ENCODE measurements at places on chromosomes 4 and X.

- no peak for DNase-seq
Measured at GRCh38 chrX:109629310-109629709, 4.3 kb upstream of the KCNE5 start.

GRCh38 chrX:15929194-15929593 is 74.6 kb upstream of the AP1S2 start:
- no peak for DNase-seq

- no peak for DNase-seq
Measured at GRCh38 chr4:162059656-162060055, 104.1 kb downstream of the FSTL5 start.

- no peak for DNase-seq
Measured at GRCh38 chrX:42456176-42456700, 321.7 kb downstream of the PPP1R2C start.

DNA sequence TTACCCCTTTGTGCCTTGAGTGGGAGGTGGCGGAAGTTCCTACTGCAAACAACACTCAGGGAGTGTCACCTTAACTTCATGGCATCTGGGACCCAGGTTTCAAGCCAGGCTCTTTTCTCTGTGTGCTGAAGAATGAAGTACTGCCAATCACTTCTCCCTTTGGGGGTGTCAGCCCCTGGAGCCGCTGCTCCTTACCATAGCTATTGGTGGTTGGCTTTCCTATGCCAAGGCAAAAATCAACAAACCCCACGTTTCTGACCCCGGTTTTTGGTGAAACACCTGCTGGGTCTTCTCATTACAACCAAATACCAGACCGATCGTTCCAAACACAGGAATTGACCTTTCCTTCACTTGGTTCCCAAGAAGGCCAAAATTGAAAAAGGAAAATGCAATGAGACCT is 19.7 kb upstream of the SLC2A9 start:
- no peak for DNase-seq

DNA sequence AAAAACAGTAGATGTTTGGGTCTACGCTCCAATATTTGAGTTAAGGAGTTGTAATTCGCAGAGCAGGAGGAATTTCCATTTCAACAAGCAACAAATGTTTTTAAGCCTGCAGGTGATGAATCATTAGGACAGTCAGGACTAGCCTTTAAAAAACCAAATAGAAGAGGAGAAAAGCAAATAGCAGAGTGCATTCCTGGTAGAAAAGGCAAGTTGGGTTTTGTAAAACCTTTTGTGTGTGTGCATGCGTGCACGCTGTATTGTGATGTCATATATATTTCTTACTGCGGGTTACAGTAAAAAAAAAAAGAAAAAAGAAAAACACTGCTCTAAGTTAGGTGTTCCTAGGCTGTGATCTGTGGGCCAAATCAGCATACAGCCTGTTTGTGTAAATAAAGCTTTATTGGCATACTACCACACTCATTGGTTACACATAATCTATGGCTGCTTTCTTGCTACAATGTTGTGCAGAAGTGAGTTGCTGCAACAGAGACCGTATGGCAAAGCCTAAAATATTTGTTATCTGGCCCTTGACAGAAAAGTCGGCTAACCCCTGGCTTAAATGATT is 135.6 kb downstream of the MID1 start:
- DNase-seq: no peak

GRCh38 chr4:7169134-7169533 is 23.2 kb upstream of the SORCS2 start:
- no peak for DNase-seq

- no peak for DNase-seq
Measured at GRCh38 chr4:77073106-77073809, 2.5 kb downstream of the CCNI start.

DNA sequence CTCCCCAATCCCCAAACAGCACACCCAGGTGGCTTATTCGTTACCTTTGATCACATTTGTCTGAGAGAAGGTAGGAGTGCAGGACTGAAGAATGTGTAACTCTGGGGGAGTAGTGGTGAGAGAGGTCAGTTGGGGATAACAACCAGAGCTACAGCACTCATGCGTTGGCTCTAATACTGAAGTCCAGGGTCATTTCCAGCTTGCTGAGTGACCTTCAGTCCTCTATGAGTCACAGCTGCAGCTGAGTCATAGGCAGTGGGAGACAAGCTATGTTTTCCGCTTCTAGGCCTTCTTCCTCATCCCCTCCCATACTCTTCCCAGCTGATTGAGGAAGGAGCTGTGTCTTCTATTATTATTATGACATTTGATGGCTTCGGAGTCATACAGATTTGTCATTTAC is 31.6 kb upstream of the CT47C1 start:
- DNase-seq: no peak

Measured in activated CD4-positive, alpha-beta T cell treated with anti-CD3 and anti-CD28 coated beads, Interleukin-2, amount 50 U/mL, for 24 hours (primary cell).